ENCODE measurements at places on chromosomes 7 and 10.

DNA sequence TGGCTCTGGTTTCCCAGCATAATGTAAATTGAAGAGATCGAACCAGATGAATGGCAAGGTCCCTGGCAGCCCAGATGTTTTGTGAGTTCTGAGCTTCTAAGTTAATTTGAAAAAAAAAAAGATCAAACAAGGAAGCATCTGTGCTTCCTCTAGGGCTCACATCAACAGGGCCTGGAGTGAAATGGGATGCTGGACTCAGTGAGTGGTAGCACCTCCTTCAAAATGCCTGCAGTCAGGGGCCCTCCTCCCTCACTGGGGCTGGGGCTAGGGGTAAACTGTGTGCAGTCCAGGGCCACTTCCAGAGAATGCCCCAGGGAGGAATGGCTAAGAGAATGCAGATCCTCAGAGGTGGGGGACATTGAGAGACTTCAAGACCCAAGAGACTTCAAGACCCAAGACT is 6.0 kb upstream of the CUEDC2 start:
- no peak for DNase-seq

DNA sequence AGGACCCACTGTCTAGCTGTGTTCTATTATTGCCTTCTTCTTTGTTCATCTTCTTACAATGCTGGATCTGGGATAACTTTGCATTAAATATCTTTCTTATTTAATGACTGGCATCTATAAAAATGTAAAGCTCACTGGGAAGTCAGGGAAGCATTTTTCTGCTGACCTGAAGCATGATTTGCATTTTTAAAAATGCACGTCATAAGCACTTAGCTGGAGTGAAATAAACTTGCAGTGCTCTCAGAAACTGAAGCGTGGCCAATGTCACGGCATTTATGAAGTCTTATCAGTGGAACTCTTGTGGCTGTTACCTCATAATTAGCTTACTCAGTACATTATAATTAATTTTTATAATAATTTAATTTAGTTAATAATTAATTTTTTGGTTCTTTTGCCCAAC is 59.1 kb downstream of the FRMD4A start:
- DNase-seq: no peak

DNA sequence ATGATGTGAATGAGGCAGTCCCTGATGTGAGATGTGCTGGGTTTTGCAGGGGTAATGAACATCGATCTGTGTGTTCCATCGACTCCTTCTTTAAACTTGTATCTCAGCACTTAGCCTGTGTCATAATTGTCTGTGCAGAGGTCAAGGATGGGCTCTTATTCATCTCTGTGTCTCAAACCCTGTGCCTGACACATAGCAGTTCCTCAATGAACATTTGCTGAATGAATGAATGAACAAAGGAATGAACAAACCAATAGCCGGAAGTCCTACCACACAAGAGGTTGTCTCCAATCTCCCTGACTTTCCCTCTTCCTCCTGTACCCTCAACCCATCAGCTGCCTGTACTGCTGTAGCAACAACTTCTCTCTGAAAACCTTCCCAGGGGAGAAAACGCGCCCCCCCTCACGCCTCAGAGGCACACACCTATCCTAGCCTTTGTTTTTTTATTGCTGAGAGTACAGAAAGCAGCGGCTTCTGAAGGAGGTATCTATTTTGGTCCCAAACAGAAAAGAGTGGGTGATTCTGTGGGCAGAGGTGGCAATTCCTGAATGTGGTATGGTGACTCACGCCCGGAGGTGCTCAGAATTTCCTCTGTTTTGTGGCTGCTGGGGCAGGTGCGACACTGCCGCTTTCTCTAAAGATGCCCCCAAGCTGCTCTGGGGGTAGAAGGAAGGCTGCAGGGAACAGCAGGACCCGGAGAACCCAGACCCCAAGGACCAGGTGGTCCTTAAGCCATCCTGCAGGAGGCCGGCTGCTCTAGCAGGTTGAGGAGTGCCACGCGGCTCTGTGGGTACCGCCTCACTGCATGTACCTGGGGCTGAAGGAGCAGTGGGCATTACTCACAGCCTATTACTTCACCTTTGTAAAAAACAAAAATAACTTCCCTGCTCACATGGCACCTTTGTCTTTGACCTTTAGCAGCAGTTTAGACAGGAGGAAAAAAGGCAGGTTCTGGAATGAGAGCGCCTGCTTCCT is 9.6 kb downstream of the IL2RA start:
- no peak for DNase-seq

- no peak for DNase-seq
Observed at GRCh38 chr10:96390460-96390864, 31.7 kb upstream of the OPALIN start.

GRCh38 chr10:15863733-15864132 is 3.4 kb upstream of the MINDY3 start:
- no peak for DNase-seq

- DNase-seq: peak; percentile 93
Observed at GRCh38 chr7:77425101-77426051, 9.2 kb upstream of the GSAP start.

GRCh38 chr7:37491919-37492694 is 43.4 kb upstream of the ELMO1 start:
- no peak for DNase-seq

DNA sequence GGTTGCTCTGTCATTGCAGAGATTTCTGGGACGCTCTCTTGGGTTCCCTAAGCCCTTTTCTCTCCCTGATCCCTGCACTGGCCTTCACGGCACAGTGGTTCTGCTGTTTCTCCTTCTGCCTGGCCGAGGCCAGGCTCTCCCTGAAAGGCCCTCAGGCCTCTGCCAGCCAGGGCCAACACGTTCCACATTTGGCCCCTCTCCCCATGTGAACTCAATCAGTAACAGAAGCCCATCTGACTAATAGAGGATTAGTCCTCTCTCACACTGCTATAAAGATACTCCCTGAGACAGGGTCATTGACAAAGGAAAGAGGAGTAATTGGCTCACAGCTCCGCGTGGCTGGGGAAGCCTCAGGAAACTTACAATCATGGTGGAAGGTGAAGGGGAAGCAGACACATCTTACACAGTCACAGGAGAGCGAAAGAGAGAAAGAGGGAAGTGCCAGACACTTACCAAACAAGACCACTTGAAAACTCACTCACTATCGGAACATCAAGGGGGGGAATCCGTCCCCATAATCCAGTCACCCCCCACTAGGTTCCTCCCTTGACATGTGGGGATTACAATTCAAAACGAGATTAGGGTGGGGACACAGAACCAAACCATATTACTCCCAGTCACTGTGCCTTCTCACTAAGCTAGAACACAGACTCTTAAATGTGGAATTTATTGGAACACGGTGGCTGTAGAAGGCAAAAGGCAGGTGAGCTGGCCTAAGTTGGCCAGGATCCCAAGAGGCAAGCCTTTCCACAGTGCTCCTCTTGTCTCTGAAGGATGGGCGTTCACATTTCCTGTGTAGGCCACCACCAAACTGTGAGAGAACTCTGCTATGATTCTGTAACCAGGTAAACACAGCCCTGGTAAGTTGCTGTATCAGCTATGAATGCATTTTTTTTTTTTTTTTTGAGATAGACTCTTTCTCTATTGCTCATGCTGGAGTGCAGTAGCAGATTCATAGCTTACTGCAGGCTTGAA is 8.8 kb downstream of the FZD8 start:
- DNase-seq: no peak

DNA sequence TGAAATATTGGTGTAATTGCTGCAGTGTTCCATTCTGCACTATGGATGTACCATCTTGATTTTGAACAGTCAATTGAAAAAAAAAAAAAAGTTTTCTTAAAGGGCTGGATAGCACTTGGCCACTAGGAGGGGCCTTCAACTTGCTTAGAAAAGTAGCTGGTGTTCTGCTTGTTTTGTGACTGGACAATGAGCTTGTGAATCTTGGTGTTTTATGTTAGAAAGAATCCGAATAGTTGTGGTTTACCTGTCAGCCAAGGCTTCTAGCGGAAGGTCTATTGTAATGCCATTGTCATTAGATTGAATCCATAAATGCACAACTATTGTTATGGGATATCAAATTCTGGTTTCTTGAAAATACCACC is 77.1 kb downstream of the BMPER start:
- DNase-seq: peak; percentile 86

- no peak for DNase-seq
Observed at GRCh38 chr7:55527307-55527706, 45.0 kb downstream of the VOPP1 start.

GRCh38 chr7:55342216-55342871 is 22.8 kb upstream of the LANCL2 start:
- DNase-seq: no peak

GRCh38 chr7:50821457-50822008 is 38.8 kb upstream of the GRB10 start:
- DNase-seq: no peak

DNA sequence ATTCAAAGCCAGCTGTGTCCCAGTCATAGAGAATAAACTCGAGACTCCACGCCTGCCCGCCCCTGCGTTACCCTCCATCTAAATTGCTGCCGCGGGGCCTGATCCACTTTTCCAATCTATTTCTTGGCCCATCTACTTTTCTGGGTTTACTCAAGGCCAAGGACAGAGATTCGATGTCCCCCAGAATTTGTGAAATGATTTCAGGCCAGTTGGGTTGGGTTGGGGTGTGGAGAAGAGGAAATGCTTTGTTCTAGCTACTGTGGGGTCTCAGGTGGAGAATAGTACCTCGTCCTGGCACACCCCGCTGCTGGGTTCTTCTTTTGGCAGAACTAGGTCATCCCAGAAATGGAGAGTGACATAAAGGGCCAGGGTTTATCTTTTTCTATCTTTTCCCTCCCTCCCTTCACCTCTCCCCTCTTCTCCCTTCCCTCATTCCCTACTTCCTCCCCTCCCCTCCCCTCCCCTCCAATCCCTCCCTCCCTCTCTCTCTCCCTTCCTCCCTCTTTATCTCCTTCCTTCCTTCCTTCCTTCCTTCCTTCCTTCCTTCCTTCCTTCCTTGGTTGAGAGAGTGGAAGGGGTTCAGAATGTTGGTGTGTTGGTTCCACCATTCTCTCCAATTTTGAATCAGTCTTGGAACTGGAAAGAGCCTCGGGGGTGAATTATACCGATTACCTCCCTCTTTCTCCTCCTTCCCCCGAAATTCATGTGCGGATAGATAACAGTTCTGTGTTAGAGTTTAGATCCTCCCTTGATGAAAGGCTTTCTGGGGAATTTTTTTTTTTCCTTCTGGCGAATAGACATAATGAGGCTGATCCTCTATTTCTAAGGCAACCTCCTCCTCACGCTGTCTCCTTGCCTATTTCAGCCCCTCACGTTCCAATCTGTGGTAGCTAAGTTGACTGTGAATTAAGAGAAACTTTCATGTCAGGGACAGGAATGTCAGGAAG is 1.2 kb upstream of the TMEM229A start:
- no peak for DNase-seq

- no peak for DNase-seq
Observed at GRCh38 chr10:97040248-97040584, 145.5 kb downstream of the SLIT1 start.

- no peak for DNase-seq
Observed at GRCh38 chr7:149796287-149796860, 23.0 kb upstream of the ZNF467 start.

- no peak for DNase-seq
Observed at GRCh38 chr10:118818621-118819221, 64.0 kb upstream of the CACUL1 start.

GRCh38 chr7:16028103-16028502 is 341.6 kb upstream of the MEOX2 start:
- peak; percentile 95 for DNase-seq

DNA sequence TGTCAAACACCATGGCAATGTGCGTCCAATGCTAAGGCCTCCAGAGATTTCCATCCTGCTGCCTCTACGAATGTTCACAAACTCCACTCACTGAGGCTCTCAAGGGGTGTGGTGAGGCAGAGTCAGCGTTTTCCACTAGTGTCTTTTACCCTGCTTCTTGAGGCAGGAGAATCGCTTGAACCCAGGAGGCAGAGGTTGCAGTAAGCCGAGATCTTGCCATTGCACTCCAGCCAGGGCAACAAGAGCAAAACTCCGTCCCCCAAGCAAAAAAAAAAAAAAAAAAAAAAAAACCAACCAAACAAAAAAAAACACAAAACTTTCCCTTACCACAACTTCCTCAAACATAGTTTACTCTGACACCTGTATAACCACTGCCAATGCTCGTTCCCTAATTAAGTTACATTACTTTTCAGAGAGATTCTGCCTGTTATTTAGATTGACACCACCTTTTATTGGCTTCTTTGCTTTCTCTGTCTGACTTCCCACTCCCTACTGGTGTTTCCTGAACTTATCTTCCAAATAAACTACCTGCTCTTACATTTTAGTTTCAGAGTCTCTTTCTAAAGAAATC is 102.1 kb upstream of the ZNF746 start:
- no peak for DNase-seq

GRCh38 chr7:36459236-36459960 is 69.7 kb downstream of the ANLN start:
- no peak for DNase-seq

GRCh38 chr7:154388999-154389398 is 336.8 kb downstream of the DPP6 start:
- no peak for DNase-seq

DNA sequence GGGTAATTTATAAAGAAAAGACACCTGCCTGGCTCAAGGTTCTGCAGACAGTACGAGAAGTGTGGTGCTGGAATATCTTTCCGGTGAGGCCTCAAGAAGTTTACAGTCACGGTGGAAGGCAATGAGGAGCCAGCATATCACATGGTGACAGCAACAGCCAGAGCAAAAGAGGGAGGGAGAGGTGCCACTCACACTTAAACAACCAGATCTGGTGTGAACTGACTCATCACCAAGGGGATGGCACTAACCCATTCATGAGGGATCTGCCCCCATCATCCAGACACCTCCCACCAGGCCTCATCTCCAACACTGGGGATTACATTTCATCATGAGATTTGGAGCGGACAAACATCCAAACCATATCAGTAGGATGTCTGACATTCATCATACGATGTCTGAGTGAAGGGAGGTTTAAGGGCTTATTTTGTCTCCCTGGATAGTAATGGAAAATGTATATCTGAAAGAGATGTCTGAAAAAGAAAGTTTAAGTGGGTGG is 23.5 kb upstream of the KBTBD2 start:
- no peak for DNase-seq

DNA sequence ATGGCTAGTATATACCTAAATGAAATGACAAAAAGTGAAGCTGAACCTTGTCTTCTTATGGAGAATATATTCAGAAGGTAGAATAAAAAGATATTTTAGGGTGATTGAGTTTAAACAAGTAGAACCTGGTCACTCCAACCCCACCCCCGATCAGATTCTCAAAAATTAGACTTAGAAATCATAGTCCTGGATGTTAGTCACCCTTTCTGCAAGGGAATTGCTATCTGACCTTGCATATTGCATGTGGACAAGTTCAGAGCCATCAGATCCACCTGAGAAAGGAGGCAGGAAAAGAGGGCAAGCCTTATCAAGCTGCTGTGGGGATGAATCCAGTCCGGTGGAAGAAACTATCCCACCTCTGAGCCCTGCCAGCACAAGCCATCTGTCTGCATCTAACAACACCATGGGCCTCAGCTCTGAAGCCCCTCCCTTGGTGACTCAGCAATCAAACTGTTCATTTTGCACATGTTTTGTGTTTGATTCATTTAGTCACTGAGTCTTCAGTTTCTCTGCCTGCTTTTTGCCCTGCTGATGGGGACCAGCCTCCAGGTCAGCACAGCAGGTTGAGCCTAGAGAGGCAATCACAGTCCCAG is 727.3 kb downstream of the AUTS2 start:
- peak; percentile 0 for DNase-seq

Data from ELR (cell line).